ENCODE measurements at places on chromosomes 2 and 18. TPM values are rescaled to one million over a fixed set of nuclear protein-coding genes. Genes with fewer than 3 reads are reported as not detected.

- DNase-seq = no peak
These were observed 101.4 kb downstream of the CDH2 start for GRCh38 chr18:28075501-28075900.

- DNase-seq = no peak
These were observed 112.3 kb downstream of the RAB3GAP1 start for GRCh38 chr2:135164431-135164830.

- no peak for DNase-seq
These were observed 161.1 kb downstream of the CAMKMT start for GRCh38 chr2:44522846-44523245.

- no peak for DNase-seq
These were observed 587.7 kb downstream of the CPS1 start for GRCh38 chr2:211144078-211144477.

DNA sequence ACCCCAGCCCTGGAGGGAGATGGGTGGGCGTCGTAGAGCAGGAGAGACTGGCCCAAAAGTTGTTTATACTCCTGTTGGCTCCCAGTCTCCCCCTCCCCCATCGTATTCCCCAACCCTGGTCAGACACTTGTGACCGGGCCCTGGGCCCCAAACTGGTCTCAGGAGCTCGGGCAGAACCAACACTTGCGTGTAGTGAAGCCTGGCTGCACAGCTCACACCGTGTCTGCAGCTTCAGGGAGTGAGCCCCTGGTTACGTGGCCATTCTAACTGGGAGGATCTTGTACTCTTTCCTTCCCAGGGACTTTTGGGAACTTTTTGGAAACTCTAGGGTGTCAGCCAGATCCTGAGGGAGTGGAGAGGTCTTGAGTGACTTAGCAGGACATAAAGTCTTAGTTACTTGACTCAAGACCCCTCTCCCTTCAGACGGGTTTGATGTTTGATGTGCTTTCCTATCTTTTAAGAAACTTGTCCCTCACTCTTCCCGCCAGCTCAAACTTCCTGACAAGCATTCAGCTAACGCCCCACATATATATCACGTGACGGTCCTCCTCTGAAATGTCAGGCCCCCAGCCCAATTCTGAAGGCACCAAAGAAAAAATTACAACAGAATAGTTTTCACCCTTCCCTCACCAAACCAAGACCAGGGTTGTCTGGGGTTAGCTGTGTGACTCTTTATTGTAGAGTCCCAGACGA, 2.3 kb downstream of the PKDCC start:
- DNase-seq = no peak

COL3A1 gene
- total RNA-seq = 351 TPM

- DNase-seq = no peak
These were observed 252.6 kb downstream of the EXOC6B start for GRCh38 chr2:72573232-72573631.

- no peak for DNase-seq
These were observed 16.4 kb downstream of the GEMIN6 start for GRCh38 chr2:38794235-38794946.

DNA sequence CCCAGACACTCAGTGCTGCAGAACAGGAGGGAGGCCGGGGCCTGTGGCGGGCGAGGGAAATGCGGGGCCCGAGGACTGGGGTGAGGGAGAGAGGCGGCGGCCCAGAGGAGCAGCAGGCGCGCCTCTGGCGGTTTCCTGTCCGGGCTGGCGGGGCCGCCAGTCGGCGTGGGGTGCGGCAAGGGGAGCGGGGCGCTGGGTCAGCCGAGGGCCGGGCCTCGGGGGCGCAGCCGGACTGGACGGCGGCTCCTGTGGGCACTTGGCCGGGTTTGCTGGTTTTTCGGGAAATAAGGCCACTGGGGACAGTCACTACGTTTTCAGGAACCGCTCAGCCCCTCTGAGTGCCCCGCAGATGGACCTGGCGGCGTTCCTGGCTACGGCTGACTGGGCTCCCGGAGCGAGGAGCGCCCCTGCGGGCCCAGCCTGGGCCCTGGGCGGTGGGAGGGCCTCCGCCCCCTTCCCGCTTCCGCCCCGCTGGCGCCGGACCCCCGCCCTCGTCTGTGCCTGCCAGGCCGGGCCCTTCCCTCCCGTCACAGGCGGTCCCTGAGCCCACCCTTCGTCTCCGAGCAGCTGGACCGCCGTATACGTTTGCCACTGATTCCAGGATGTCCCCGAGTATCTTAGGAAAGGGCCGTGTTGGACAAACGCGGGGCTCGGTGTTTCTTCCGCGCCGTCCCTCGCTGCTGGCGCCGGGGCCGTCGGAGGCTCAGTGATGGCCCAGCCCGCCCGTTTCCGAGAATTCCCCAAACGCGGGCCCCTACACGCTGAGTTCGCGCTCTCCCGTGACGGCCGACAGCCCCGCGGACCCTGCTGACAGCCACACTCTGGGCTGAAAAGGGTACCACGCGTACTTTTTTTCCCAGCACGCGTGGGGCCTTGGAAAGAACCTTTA, 84.6 kb downstream of the FAM210A start:
- no peak for DNase-seq

DNA sequence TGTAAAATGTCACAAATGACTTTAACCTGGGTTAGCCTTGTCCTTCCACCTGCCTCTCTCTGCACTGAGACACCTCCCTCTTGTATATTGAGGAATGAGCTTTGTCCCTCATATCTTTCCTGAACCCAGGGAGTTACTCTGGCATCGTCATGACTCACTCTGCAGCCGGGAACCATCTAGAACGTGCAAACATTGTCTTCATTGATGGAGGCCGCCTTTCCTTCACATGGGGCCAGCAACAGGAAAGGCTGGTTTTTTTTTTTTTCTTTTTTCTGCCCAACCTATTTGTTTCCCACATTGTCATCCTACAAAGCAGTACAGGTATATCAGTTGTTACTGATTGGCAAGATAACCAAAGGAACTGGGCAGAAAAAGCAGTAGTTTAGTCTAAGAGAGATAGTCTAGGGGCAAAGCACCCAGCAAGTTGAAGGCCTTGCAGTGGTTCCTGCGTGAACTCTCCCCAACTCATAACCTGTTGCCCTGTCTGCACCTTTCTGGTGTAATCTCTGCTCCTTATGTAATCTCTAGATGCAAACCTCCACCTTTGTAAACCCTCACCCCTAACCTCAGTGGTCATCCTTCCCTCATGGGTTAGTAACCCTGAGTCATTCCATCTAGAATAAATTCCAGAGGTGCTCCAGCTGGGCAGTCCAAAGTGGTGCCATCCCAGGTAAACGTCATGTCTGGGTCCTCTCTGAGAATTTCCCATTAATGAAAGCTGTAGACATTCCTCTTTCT, 38.3 kb downstream of the SLC40A1 start:
- DNase-seq = no peak

GRCh38 chr2:205171261-205171940, 510.9 kb upstream of the NRP2 start:
- no peak for DNase-seq

DNA sequence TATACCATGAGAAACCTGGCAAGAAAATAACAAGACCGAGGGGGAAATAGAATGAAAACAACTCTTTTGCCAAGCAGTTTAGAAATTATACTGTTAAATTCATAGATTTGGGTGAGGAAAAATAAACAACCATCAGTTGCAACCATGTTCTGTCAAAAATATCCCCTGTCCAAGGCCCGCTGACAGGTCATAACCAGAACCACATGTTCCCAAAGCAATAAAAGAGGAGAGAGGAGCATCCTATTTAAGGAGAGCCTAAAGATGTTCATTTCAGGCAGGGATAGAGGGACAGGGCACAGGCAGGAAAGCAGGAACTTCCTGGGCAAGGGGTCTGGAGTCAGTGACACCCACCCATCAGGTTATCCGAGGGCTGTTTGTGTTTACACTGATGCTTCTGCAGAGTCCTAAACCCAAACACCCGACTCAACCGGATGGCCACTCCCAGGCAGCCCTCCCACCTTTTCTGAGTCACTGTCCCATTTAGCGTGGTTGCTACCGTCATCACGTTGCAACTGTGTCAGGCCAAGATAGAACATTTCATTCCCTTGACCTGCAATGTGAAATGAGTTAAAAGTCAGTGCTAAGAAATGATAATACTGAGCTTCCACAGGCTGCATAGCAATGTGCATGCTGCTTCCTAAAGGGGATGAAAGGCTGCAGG, 468.3 kb upstream of the RAB12 start:
- DNase-seq = no peak

GRCh38 chr2:187527262-187527661, 27.0 kb downstream of the TFPI start:
- DNase-seq = no peak

DNA sequence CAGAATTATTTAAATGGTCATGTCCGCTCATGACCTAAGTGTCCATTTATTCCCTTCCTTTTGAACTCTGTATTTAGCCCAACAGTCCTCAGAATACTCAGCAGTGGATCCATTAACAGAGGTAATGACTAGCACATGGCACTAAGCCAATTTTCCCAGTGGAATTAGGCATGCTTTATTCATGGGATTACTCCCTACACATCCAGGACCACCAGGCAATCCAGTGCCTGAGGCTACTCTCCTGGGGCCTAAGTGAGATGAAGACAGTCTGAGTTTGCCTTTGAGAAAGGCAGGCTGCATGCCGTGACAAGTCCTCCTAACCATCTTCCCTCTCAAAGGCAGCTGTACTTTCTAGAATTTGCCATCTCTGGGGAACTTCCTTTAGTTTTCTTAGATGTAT, 128.6 kb downstream of the SPOPL start:
- no peak for DNase-seq

GRCh38 chr2:85959185-85959584, 70.4 kb upstream of the ST3GAL5 start:
- no peak for DNase-seq

- no peak for DNase-seq
These were observed 43.1 kb upstream of the EML4 start for GRCh38 chr2:42125841-42126594.

DNA sequence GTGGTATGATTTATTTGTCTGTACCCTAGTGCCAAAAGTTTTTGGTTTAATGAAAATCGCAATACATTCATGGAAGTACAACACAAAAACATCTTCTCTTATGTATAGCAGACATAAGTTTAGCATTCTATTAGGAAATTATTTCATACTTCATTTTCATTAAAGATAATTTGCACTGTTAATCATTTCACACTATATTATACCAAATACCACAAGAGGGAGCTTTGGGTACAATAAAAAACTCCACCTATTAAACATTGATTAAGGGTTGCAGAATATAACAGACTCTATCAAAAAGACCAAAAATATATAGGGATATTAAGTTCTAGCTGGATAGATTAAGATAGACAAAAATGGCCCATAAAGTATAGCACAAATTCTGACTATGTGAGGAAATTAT, 79.0 kb downstream of the SLC66A3 start:
- DNase-seq = no peak

DNA sequence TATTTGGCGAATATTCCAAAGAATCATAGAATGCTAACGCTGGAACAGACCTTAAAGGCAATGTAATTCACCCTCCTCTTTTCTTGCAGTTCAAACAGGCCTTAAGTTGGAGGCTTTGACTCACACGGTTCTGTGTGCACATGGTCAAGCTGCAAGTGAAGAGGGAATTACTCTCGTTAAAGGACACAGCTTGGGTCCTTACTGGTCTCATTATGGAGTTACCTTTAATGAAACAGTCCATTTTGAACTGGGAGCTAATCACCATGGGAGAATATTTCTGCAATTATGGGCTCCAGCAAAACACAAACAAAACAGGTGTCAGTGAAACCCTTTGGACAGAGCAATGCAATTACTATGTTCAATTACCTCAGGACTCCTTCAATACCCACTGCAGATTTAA, 135.5 kb downstream of the GAREM1 start:
- no peak for DNase-seq

UGT1A10 gene
- total RNA-seq = not detected

PIEZO2 gene
- 3.1 TPM for total RNA-seq

MC2R gene
- total RNA-seq = not detected

FLACC1 gene
- 2.8 TPM for total RNA-seq

DNA sequence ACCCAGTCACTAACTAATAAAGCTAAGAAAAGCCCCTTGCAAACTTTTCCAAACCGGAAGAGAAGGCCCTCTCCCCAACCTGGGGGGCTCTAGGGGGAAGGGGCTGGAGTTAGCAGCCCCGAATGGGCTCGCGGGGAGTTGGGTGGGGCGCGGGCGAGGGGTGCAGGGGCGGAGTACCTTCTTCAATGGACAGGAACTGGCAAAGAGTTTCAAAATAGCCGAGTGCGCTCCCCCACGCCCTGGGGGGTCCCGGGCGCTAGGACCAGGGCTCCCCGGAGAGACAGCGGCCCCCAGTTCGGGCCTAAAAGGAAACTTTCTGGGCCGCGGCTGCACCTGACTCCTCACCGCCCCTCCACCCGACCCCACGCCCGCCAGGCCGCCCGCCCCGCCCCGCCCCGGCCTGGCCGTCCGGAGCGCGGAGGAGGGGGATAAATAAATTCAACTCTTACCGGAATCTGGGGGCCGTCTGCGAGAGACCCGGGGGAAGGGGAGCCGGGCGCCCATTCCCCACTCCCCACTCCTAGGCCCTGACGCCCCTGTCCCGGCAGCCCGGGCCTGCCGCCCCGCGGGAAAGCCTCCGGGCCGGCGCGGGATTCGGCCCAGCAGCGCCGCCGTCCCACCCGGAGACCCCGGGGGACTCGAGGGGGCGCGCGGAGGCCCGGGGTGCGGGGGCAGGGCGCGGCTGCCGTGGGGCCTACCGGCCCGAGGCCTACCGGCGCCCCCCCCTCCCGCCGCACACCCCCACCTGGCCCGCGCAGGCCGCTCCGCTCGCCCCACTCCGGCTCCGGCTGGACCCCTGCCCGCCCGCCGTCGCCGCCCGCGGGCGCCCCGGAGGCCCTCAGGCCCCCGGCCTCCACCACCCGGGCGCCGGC, 868 bp downstream of the INO80D start:
- no peak for DNase-seq

DNA sequence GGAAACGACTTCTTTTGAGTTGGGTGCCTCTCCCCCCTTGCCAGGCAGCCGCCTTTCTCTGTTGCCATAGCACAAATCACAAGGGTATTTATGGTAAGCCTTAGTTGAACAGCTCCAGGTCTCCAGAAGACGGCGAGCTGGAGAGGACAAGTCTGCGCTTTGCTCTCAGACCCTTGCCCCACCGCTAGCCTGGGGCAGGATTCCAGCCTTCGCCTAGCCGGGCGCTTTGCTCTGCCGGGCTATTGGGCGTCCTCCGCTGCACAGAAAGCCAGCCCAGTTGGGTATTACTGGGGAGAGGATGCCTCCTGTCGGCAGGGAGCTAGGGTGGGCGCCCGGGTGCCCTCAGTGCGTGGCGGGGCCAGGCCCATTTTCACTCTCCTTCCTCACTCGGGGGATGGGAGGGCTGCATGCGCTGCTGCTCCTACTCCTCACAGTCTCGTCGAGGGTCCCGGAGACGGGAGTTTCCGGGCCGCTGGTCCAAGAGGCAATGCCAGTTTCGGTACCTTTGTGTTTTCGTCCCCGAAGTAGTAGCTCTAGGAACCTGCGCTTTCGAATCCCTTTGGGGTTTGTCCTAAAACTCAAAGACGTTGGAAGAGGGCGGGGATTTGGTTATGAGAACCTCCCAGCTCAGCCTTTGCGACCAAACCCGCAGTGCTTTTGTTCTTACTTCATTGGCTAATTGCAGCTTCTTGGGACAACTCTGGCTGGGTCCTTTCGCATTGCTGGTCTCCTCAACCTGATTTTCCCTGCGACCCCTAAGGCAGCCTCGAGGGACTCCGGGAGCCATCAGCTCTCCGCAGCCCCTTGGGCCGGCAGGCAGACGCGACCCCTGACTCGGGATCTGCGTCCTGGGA, 3.6 kb upstream of the DLX2 start:
- no peak for DNase-seq

- no peak for DNase-seq
These were observed 20.2 kb downstream of the NFE2L2 start for GRCh38 chr2:177244244-177244771.

IHH gene
- total RNA-seq = 0.26 TPM

All from mesenteric fat pad (tissue), 1 donor.